ENCODE measurements at places on chromosomes 2 and 18.

DNA sequence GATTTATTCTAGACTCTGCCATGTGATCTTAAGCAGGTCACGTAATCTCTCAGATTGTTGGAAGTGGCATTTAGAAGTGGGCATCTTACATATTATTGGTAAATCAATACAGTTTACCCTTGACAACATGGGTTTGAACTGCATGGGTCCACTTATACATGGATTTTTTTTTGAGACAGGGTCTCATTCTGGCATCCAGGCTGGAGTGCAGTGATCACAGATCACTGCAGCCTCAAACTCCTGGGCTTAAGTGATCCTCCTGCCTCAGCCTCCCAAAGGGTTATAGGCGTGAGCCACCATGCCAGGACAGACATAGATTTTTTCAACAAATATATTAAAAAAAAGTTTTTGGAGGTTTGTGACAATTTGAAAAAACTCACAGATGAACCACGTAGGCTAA lies 144.7 kb downstream of the OTX1 start:
- no peak for DNase-seq

DNA sequence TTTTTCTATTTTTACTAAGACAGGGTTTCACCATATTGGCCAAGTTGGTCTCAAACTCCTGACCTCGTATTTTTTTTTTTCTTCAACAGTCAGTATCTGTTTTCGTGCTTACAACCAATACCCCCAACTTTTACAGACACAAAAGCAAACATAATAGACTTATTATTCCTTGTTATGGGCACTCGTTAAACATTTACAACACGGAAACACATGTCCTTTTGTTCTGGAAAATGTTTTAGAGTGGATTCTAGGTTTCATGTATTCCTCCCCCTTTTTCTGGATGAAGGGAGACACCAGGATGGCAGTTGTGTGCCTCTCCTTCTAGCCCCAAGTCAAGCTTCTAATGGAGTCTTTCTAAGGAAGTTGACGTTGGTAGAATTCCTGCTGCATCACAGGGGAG lies 88.8 kb downstream of the CD226 start:
- no peak for DNase-seq

GRCh38 chr2:134866498-134867099 lies 28.2 kb downstream of the ACMSD start:
- no peak for DNase-seq

- DNase-seq, result no peak
Observed at GRCh38 chr2:234293973-234294372, 202.9 kb downstream of the ARL4C start.

DNA sequence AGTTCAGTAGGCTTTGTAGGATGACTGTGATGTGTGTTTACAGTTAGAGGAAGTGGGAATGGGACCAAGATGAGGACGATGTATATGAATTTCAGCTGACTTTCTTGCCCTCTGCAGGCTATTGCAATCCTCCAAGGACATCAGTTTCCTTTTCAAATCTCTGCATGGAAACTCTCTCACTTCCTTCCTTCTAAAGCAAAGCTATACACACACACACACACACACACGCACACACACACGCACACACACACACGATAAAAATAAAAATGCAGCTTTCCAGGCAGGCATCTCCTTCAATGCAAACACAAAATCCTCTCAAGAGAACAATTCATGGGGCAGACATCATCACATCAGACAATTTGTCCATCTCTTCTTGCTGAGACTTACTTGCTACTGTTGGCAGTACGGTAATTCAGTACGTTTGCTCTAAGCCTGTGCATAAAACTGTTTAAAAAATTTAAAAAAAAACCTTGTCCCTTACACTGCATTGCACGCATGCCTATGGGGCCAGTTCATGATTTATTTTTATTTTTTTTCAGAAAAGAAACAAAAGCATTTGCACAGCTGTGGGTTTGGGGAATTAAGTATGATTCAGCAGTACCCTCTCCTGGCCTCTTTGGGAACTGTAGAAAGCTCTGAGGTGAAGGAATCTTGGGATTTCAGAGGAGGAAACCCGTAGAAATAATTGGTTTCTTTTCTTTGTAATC lies 27.1 kb upstream of the ICOS start:
- DNase-seq, result no peak

GRCh38 chr2:144914622-144915318 lies 394.9 kb upstream of the ZEB2 start:
- no peak for DNase-seq

DNA sequence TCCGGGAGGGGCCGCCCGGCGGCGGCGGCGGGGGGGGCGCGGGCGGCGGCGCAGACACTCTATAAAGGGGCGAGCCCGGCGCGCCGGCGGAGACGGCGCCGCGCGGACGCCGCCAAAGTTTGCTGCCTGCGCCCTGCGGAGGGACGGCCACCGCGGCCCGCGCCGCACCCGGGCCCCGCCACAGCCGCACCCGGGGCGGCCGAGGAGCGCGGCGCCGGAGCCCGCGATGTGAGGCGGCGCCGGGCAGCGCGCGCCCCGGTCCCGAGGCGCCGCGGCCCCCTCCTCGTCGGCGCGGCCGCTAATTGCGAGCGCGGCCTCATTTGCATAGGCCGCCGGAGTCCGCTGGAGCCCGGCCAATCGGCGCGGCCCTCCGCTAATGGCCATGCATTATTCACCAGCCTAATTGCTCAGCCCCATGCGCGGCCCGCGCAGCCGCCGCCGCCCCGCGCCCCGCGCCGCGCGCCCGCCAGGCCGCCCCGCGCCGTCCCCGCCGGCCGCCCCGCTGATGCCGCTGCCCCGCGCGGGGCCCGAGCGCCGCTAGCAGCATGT lies at the start of gene SALL3:
Gene SALL3, plus strand, starts transcription at position 89 of the 549 bp plus-strand sequence. Its CDS starts 457 bp downstream, at position 546.
- no peak for DNase-seq

GRCh38 chr2:121860758-121861227 lies 105.3 kb downstream of the TSN start:
- DNase-seq, result no peak

GRCh38 chr18:68056936-68057335 lies 540.4 kb upstream of the DSEL start:
- DNase-seq, result no peak

DNA sequence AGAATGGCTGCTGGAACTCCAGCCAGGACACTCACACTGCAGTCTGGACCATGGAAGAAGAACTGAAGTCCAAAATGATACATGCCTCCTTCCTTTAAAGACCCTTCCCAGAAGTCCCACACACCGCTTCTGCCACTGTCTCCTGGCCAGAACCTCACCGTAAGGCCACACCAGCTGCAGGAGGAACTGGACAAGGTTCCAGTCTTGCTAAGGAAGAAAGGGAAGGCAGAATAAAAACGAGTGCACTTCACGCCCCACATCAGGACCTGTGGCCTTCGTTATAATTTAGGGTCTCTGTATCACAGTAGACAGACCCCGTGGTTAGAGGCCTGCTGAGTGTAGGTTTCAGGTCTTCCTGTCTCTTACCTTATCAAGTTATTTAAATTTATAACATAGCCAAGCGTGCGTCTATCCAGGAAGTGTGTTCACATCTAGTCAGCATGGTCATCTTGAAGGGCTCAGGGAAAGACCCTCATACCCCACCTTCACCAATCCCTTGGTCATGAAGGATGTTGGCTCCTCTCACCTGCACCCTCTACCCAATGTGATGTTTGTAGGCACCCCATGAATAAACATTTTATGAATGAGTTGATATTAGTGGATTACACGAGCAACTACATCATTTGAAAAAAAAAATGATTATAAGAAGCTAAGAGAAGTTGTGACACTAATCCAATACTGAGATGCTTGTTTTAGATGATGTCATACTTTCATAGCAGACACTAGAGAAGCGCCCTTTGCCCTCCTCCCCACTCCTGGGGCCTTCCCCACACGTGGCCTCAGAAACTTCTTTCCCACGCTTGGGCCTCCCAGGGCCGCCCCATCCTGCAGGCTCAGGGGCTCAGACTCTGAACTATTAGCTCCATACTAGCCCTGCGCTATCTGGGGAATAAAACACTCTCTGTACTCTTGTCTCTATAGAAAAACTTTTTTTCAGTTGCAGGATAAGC lies 157.6 kb downstream of the FAM210A start:
- DNase-seq, result no peak

DNA sequence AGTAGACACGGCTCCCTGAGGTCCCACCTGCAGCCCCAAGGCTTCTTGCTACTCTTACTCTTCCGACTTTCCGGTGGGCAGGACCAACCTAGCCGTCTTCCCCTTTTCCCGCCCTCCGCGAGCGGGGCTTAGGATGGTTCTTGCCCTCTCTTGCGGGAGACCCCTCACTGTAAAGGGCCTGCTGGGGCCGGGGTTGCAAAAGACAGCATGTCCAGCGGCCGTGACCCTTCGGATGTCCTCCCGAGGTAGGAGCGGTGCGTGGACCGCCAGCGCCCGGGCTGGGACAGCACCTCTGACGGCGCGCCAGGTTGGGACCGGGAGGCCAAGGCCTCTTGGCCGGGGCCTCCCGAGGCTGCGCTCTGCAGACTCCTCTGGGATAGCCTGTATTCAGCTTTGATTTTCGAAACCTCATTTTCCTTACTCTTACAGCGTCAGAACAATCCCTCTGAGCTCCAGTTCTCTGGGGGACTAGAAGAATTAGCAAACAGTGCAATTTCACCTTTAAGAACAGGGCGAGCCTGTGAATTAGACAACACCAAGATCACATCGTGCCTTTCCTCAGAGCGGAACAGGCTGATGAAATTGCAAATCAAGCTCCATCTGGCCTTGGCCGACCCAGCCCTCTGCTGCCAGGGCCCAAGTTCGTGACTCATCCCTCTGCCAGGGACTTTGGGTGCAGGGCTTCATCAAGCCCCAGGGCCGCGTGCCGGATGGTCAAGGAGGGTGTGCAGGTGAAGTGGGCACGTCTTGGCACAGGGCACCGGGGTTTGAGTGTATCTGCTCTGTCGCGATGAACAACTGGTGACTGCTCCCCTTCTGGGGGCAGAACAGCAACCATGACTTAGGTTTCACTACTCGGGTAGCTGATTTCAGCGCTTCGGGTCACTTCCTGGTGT lies 777 bp downstream of the MOCOS start:
- DNase-seq, result no peak

DNA sequence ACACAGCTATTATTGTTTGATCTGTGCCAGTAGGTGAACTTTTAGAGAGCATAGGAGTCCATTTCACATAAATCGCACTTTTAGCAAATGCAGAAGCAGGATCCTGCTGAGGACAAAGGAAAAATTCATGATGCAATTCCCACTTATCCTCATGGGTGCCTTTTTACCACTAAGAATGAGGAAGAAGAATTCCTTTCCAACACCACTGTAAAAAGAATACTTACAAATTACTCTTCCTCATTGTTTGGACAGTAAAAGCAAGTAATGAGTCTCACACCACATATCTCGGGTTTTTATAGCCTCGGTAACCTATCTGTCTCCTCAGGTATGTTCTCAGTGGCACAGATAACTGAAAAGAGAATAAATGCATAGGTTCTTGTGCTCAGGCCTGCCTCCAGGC lies 238.5 kb downstream of the MTX2 start:
- no peak for DNase-seq

DNA sequence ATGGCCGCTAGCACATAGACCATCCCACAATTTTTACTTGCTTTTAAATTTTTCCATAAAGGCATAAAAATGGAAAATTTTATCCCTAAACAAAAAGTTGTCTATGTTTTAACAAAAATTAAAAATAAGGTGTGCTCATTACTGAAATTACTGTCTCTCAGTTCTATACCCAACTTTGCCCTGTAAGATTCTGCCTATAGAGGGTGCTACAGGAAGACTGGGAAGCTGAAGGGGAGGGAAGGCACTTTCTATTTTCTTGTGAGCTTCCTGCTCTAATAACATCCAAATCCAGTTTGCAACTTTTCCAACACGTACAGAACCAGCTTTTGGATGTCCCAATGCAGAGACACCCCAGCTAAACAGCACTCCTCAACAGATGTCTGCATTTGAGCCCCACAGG lies 666.9 kb downstream of the PLCL1 start:
- no peak for DNase-seq

DNA sequence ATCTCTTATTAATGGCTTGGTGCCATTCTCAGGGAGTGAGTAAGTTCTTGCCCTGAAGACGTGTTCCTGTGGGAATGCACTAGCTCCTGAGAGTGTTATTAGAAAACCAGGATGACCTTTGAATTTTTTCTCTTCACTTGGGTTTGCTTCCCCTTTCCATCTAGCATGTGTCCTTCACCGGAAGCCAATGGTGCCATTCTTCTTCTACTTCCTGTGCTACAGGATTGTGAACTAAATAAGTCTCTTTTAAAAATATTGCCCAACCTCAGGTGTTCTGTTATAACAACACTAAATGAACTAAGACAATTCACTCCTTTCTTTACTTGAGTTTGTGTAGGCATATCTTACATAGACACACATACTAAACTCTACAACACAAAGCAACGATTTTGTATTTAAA lies 447.0 kb downstream of the SOX11 start:
- DNase-seq, result no peak

DNA sequence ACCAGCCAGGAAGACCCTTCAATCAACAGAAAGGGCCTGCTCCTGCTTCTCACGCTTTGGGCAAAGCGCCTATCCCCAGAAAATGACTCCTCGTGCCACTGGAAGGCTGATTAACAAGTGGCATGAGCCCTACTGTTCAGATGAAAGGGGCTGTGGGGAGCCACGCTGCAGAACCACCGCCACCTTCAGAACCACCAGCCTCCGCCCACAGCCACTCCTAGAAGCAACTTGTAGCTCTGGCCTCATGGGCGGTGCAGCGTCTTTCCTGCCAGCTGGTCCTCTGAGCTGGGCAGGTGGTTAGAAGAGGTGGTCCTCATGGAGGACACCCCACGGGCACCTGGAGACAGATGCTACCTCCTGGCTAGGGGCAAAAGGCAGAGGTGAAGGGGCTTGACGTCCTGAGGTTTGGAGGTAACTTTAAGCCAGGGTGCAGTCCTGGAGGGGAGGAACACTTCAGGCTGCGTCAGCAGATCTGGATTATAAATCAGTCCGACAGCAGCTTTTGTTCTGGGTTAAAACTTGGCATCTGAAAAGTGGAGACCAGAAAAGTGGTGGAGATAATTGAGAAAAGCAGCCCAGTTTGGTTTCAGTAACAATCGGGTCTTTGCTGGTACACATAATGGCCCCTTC lies 861 bp upstream of the SEMA4C start:
- DNase-seq, result no peak

DNA sequence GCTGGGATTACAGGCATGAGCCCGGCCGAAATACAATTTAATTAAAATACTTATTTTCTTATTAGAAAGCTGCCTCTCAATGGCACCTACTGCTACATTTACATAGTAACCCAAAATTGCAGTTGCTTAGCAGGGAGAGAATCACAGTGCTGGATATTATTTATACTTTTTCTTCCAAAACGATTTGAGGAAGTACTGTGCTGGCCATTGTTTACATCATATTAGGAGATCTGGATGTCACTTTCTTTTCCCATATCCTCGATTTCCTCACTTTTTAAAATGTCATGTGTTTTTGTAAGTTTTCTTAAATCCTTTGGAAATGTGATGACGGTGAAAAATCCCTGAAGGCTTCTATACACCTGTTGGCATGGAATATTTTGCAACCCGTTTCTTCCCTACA lies 3.4 kb upstream of the SP3 start:
- DNase-seq, result no peak

DNA sequence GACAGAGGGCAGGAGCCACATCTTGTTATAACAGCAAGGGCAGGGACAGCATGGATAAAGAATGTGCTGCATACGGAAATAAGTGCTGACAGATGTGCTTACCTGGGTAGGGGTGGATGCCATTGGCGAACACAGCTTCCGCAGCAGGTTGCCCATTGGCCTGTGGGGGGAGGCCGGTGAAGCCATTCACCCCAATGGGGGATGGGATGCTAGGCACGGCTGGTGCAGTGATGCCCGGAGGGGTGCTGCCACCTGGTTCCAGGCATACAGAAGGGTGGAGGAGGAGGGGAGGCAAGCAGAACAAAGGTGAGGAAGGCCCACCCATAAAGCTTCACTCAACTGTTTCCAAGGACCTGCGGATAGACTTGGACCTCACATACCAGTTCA lies 294.9 kb downstream of the CELF4 start:
- no peak for DNase-seq

GRCh38 chr2:85718885-85719492 lies 24.8 kb downstream of the GNLY start:
- no peak for DNase-seq

Measured in stimulated activated CD4-positive, alpha-beta T cell treated with anti-CD3 and anti-CD28 coated beads, Interleukin-1b, Interleukin-23, amount 100 ng/mL, for 1 hour (primary cell).